ENCODE measurements at places on chromosomes 6 and 20.

DNA sequence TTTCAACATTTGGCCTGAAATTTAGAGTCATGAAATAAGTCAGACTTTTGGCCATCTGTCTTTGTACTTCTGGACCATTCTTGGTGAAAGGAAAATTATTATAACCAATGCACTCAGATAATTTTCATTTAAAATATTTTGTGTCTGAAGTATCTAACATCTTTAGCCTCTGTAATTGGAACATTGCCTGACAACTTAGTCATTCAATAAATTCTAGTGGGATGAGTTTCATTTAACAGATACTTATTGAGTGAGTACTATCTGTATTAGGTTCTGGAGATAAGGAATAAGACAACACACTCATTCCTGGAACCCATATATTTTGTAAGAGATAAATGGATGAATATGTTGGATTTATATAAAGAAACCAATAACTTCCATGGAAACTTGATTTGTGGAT is 536.0 kb downstream of the BCKDHB start:
- no peaks in the 10 kb centered on the region for H3K36me3 ChIP-seq
- H3K27ac ChIP-seq = no peak overlapping the region
- H3K4me1 ChIP-seq = no peaks in the 10 kb centered on the region
- DNase-seq = no peak
- H3K4me3 ChIP-seq = no peak overlapping the region

GRCh38 chr6:87723170-87724078 is 21.4 kb upstream of the AKIRIN2 start:
- H3K27ac ChIP-seq = no peak overlapping the region
- H3K4me3 ChIP-seq = no peak overlapping the region
- H3K4me1 ChIP-seq = peaks cover 24% of the 10 kb centered on the region

GRCh38 chr6:113731541-113731940 is 125.6 kb upstream of the MARCKS start:
- peaks cover 10% of the 10 kb centered on the region for H3K4me1 ChIP-seq
- no peaks in the 10 kb centered on the region for H3K36me3 ChIP-seq
- DNase-seq = no peak
- no peak overlapping the region for H3K4me3 ChIP-seq
- H3K27me3 ChIP-seq = no peaks in the 10 kb centered on the region

DNA sequence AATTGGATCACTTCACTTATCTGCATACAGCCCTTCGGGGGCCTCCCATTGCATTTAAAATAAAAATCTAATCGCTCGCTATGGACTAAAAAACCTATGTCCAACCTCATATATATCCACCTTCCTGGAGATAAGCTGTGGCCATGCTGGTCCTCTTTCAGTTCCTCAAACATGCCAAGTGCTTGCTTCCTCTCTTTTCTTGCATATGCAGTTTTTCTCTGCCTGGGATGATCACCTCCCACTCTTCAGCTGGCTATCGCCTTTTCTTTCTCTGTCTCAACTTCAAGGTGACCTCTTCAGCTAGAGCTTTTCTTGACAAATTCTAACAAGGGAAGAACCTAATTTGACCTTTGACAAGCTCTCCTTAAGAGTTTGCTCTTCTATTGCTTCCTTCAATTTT is 5.6 kb upstream of the TFB1M start:
- H3K36me3 ChIP-seq = no peaks in the 10 kb centered on the region
- no peak overlapping the region for H3K4me3 ChIP-seq
- H3K4me1 ChIP-seq = peaks cover 8% of the 10 kb centered on the region

DNA sequence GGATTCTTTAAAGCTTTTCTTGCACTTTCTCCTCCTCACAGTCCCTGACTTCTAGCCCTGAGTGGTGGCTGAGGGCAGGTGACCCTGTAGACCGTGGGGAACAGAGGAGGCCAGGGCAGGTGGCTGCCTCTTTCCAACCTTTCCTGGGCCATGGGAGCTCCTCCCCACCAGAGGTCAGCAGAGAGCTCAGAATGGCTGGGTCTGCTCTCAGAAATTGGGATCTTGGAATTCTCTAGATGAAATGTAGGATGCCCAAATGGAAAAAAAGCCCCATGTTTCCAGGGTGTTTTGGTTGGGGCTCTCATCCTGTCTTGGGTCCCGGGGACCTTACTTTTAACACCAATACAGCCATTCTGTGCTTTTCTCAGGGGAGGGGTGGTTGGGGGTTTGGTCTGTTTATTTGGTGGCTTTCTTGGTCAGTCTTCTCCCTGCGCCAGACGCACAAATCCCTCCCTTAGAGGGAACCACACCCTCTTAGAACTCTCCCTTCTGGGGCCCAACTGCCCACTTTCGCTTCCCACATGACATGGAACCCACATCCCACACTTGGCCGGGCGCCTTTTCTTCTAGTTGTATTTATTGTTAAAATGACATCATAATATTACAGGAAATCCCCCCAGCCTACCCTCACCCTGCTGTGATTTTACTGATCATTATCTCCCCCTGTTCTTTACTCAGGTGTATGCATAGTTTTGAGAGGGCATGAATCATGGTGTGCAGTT is 17.9 kb downstream of the GNAS start:
- H3K4me3 ChIP-seq = no peak overlapping the region
- H3K27me3 ChIP-seq = no peaks in the 10 kb centered on the region
- no peak for DNase-seq

- no peaks in the 10 kb centered on the region for H3K36me3 ChIP-seq
- no peaks in the 10 kb centered on the region for H3K27me3 ChIP-seq
- H3K4me1 ChIP-seq = peaks cover 13% of the 10 kb centered on the region
- peak overlapping the region; percentile 12 for H3K27ac ChIP-seq
- no peak for DNase-seq
Measured at GRCh38 chr6:169370666-169371343, 117.2 kb upstream of the THBS2 start.

- H3K4me1 ChIP-seq = peaks cover 9% of the 10 kb centered on the region
- no peak overlapping the region for H3K27ac ChIP-seq
- no peaks in the 10 kb centered on the region for H3K36me3 ChIP-seq
- no peak for DNase-seq
- H3K4me3 ChIP-seq = no peak overlapping the region
Measured at GRCh38 chr6:16006681-16007080, 122.2 kb upstream of the MYLIP start.

DNA sequence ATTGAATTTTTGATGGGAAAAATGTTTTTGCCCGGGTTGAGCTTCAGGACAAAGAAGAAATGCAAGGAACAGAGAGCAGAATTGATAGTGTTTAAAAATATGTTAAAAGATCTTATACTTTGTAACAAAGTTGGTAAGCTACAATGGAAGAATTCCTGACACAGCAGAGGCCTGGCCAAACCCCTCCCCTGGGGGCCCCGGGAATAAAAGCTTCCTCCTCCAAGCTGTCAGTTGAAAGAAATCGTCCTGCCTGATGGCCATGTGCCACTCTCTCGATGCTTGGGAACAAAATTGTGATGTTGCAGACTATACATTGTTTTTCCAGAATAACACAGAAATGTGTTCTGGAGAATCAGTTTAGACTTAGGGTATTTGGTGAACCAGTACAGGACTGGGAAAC is 14.2 kb upstream of the TOX2 start:
- H3K4me3 ChIP-seq = no peak overlapping the region
- peaks cover 5% of the 10 kb centered on the region for H3K27me3 ChIP-seq
- H3K27ac ChIP-seq = no peak overlapping the region
- no peaks in the 10 kb centered on the region for H3K4me1 ChIP-seq

- H3K4me1 ChIP-seq = peaks cover 19% of the 10 kb centered on the region
- H3K27me3 ChIP-seq = no peaks in the 10 kb centered on the region
- no peaks in the 10 kb centered on the region for H3K36me3 ChIP-seq
- no peak for DNase-seq
Measured at GRCh38 chr6:163776906-163777686, 362.6 kb downstream of the QKI start.

GRCh38 chr6:36020154-36020553 is 4.3 kb downstream of the SLC26A8 start:
- DNase-seq = no peak
- H3K4me3 ChIP-seq = no peak overlapping the region

- no peaks in the 10 kb centered on the region for H3K4me1 ChIP-seq
- H3K36me3 ChIP-seq = peaks cover 21% of the 10 kb centered on the region
- H3K27me3 ChIP-seq = no peaks in the 10 kb centered on the region
- no peak overlapping the region for H3K4me3 ChIP-seq
- no peak for DNase-seq
Measured at GRCh38 chr6:84123186-84123585, 89.6 kb downstream of the MRAP2 start.

DNA sequence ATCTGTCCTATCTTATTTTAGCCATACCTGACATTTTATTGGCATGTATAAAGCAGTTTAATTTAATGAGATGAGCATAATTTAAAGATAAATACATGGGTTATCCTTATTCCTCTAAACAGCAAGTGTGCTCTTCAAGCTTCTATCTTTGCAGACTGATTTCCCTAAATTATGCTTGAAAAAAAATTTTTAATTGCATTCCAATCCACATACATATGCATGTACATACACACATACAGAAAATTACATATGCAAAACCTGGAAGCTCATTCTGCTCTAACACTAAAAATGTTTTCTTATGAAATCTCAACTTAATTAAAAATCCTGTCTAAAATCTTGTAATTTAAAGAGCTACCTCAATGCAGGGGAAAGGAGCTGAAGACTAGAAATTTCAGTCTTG is 35.3 kb downstream of the FKBP1C start:
- H3K4me1 ChIP-seq = no peaks in the 10 kb centered on the region
- H3K27me3 ChIP-seq = no peaks in the 10 kb centered on the region
- H3K4me3 ChIP-seq = no peak overlapping the region
- H3K36me3 ChIP-seq = no peaks in the 10 kb centered on the region

DNA sequence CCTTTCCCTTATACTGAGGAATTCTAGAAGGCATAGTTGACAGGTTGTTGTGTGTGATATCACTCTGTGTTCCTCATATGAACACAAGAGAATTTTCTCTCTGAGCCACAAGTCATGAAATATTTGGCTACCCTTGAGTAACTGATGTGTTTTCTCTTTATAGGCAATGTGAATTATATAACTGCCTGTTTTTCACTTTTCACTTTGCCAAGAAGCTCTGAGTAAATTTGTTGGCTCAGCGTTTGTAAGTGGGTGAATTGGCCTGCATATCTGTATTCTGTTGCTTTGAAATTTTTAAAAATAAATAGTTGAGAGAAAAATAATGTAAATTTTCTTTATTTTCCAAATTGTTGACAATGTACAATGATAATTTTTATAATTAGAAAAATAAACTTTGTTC is 5.2 kb upstream of the BTBD9 start:
- H3K4me3 ChIP-seq = no peak overlapping the region
- no peaks in the 10 kb centered on the region for H3K36me3 ChIP-seq
- H3K4me1 ChIP-seq = peaks cover 13% of the 10 kb centered on the region
- DNase-seq = no peak
- H3K27me3 ChIP-seq = no peaks in the 10 kb centered on the region
- no peak overlapping the region for H3K27ac ChIP-seq

- DNase-seq = no peak
- no peak overlapping the region for H3K27ac ChIP-seq
- peaks cover 19% of the 10 kb centered on the region for H3K4me1 ChIP-seq
- no peaks in the 10 kb centered on the region for H3K36me3 ChIP-seq
- no peaks in the 10 kb centered on the region for H3K27me3 ChIP-seq
Measured at GRCh38 chr6:140069576-140069975, 695.1 kb upstream of the CITED2 start.

- no peaks in the 10 kb centered on the region for H3K4me1 ChIP-seq
- H3K4me3 ChIP-seq = no peak overlapping the region
- no peaks in the 10 kb centered on the region for H3K36me3 ChIP-seq
- no peak overlapping the region for H3K27ac ChIP-seq
Measured at GRCh38 chr6:98027898-98028297, 744.9 kb upstream of the MMS22L start.

GRCh38 chr6:32941214-32941768 is 463 bp upstream of the HLA-DMB start:
- peak overlapping the region; percentile 52 for H3K4me3 ChIP-seq
- H3K4me1 ChIP-seq = peaks cover 10% of the 10 kb centered on the region
- DNase-seq = no peak

DNA sequence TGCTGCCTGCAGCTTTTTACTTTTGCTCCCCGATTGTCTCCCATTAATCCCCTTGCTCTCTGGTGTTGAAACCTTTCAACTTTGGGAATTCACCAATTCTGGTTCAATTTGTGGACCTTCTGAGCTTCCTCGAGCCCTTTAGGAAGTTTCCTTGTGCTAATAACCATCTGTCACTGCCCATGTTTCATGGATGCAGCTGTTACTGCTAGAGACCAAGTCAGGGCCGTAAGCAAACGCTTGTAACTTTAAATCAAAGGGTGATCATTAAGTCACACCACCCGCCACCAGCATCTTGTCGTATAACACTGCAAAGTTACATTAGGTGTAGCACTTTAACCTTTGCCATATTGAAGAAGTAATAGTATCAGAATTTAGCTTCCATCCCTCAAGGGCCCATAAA is 268.3 kb upstream of the SASH1 start:
- no peak overlapping the region for H3K4me3 ChIP-seq
- H3K36me3 ChIP-seq = no peaks in the 10 kb centered on the region
- no peaks in the 10 kb centered on the region for H3K4me1 ChIP-seq
- DNase-seq = no peak
- H3K27ac ChIP-seq = no peak overlapping the region
- no peaks in the 10 kb centered on the region for H3K27me3 ChIP-seq

GRCh38 chr6:100877851-100878250 is 3.3 kb downstream of the ASCC3 start:
- DNase-seq = no peak
- no peak overlapping the region for H3K4me3 ChIP-seq
- no peak overlapping the region for H3K27ac ChIP-seq
- H3K27me3 ChIP-seq = no peaks in the 10 kb centered on the region
- H3K4me1 ChIP-seq = peaks cover 27% of the 10 kb centered on the region

All from suprapubic skin (tissue), 4 donors.